Dermis microvascular lymphatic vessel endothelial cell (primary cell): ENCODE measurements at places on chromosomes 7 and 10. TPM values are rescaled to one million over a fixed set of nuclear protein-coding genes. Genes with fewer than 3 reads are reported as not detected.

SPDYE2B gene
- total RNA-seq, result not detected in 2 replicates

CPA2 gene
- total RNA-seq, result not detected in 2 replicates

RNF133 gene
- 0.51 and 1.0 TPM in 2 replicates for total RNA-seq

OPN1SW gene
- total RNA-seq, result not detected in 2 replicates

CHN2 gene
- 0.63 and 0.90 TPM in 2 replicates for total RNA-seq

JAZF1 gene
- total RNA-seq, result 2.8 TPM in 2 replicates

MEST gene
- 0.64 and 1.4 TPM in 2 replicates for total RNA-seq

MOGAT3 gene
- not detected in 2 replicates for total RNA-seq

LOXL4 gene
- total RNA-seq, result 0.25 and 0.51 TPM in 2 replicates

GPR85 gene
- under 0.01 and 0.13 TPM in 2 replicates for total RNA-seq

GDF2 gene
- total RNA-seq, result not detected in 2 replicates

C10orf67 gene
- not detected in 2 replicates for total RNA-seq

ALKBH4 gene
- 8.1 and 13.0 TPM in 2 replicates for total RNA-seq

TMEM196 gene
- total RNA-seq, result not detected in 2 replicates

CCDC3 gene
- total RNA-seq, result 0.13 and 1.5 TPM in 2 replicates

MKLN1 gene
- total RNA-seq, result 13.2 and 20.0 TPM in 2 replicates

SPDYE1 gene
- not detected in 2 replicates for total RNA-seq

ALOX5 gene
- total RNA-seq, result not detected in 2 replicates

PGAM2 gene
- not detected in 2 replicates for total RNA-seq

PDGFA gene
- 53.9 and 81.2 TPM in 2 replicates for total RNA-seq

RBM20 gene
- total RNA-seq, result 0.77 and 1.5 TPM in 2 replicates

LIPF gene
- not detected in 2 replicates for total RNA-seq

TECPR1 gene
- total RNA-seq, result 63.3 and 63.7 TPM in 2 replicates

PDSS1 gene
- 3.3 and 4.9 TPM in 2 replicates for total RNA-seq

CSTF2T gene
- 21.2 and 24.7 TPM in 2 replicates for total RNA-seq

HECW1 gene
- not detected in 2 replicates for total RNA-seq

VGF gene
- total RNA-seq, result not detected in 2 replicates

MCM7 gene
- total RNA-seq, result 54.0 and 106 TPM in 2 replicates

MINDY3 gene
- total RNA-seq, result 14.2 and 20.1 TPM in 2 replicates

RBP4 gene
- total RNA-seq, result not detected in 2 replicates

TMEM236 gene
- total RNA-seq, result 0.38 and 0.64 TPM in 2 replicates

TMEM270 gene
- not detected in 2 replicates for total RNA-seq

CC2D2B gene
- total RNA-seq, result 0.13 TPM in 2 replicates

LRRD1 gene
- under 0.01 TPM in 2 replicates for total RNA-seq

PNLIPRP2 gene
- not detected in 2 replicates for total RNA-seq

AKR1C2 gene
- total RNA-seq, result 22.7 and 53.6 TPM in 2 replicates

NACAD gene
- total RNA-seq, result 0.39 and 0.89 TPM in 2 replicates

CHAT gene
- not detected in 2 replicates for total RNA-seq

ZNF736 gene
- 6.8 and 8.5 TPM in 2 replicates for total RNA-seq

SPDYE5 gene
- total RNA-seq, result under 0.01 TPM in 1 of 2 replicates, not detected in the other

TBX20 gene
- total RNA-seq, result 0.13 TPM in 1 of 2 replicates, not detected in the other

CFAP69 gene
- 0.63 and 0.90 TPM in 2 replicates for total RNA-seq

SPAM1 gene
- not detected in 2 replicates for total RNA-seq

PPP1R3C gene
- 0.13 TPM in 2 replicates for total RNA-seq

SPDYE2 gene
- total RNA-seq, result not detected in 2 replicates

ACTR3C gene
- 4.7 and 7.1 TPM in 2 replicates for total RNA-seq

CFTR gene
- not detected in 2 replicates for total RNA-seq

SPDYE18 gene
- total RNA-seq, result 0.26 and 0.38 TPM in 2 replicates

GPC2 gene
- total RNA-seq, result 1.9 and 2.8 TPM in 2 replicates

STAG3 gene
- total RNA-seq, result 0.13 and 0.38 TPM in 2 replicates

CALN1 gene
- 0.13 and 0.89 TPM in 2 replicates for total RNA-seq

ORAI2 gene
- 57.9 and 106 TPM in 2 replicates for total RNA-seq
